ENCODE measurements at places on chromosomes 12 and 14.

DNA sequence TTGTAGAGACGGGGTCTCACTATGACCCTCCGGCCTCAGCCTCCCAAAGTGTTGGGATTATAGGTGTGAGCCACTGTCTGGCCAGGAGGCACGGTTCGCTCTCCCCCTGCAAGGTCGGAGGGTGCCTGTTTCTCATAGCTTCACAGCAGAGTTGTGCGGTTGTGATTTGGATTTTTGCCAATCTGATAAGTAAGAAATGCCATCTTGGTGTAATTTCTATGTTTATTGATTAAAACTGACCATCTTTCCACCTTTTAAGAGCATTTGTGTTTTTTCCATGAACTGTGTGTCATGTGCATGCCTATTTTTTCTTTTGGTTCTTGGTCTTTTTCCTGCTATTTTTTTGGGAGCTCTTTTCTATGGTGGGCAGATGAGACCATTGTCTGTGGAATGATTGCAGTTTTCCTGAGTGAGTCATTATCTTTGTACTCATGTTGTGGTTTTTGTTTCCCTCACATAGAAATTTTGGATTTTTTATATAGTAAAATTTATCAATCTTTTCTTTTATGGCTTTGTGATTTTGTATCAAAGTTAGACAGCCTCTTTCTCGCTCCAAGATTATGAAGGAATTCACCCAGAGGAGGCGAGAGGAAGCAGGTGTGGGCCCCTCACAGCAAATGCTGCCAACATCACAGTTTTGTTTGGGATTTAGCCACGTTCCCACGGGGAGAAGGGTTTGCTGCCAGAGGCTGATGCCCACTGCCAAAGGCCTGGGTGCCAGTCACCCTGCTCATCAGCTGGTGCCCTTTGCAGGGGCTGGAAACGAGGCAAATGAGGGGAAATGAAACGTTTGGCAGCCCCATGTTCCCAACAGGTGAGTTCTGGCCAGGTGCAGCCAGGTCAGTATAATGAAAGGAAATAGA, 47.2 kb downstream of the RFX4 start:
- no peak for DNase-seq

DNA sequence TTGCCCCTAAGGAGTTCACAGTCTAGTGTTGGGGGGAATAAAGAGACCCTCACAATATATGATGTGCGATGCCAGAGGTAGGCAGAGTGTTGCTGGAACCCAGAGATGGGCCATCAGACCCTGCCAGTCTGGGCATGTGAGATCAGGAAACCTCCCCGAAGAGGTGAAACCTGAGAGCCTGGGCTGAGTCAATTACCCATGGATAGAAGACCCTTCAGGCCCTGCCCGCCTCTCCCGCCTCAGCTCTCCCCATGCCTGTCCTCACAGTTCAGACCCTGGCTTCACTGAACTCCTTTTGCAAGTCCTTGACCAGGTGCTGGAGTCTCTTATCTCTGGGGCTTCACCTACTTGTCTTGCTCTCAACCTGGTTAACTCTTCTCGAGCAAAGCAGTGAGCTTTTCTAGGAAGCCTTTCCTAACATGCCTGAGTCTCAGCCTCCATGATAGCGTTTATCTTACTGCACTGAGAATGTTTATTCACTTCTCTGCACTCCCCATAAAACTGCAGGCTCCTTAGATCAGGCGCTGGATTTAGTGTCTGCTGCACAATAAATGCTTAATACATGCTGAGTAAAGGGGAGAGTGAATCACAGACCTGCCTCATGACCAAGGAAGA, 19.6 kb downstream of the ALDH1L2 start:
- DNase-seq = no peak

DNA sequence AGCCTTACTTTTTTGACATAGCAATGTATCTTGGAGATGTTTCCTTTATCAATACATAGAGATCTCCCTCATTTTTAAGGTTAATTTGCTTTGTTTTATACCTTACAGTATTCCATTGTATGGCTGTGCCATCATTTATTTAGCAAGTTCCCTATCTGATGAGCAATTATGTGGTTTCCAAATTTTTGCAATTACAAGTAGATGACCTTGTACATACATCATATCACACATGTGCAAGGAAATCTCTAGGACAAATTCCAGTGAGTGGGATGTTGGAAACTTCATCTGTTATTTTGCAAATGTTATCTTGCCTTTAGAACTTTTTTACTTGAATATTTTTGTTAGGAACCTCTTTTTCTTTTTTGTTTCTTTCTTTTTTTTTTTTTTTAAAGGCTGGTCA, 49.7 kb downstream of the DRAM1 start:
- no peak for DNase-seq

DNA sequence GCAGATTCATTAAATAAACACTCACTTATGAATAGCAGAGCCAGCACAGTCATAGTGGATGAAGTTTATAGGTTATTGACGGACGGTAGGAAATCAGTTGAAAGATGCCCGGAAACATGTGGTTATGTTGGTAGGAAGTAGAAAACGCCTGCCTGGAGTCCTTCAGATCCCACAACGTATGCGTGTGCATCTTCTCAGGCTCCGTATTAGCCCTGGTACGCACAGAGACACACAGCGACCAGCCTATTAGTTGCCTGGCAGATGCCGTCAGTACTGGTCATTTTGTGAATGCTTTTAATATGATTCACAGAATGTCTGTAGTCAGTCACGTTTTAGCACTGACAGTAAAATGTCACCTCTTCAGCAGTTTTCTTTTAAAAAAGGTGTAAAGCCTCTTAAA, 196.4 kb downstream of the RGS6 start:
- DNase-seq = no peak

- DNase-seq = no peak
Measured at GRCh38 chr14:38125481-38126037, 82.1 kb upstream of the SSTR1 start.

DNA sequence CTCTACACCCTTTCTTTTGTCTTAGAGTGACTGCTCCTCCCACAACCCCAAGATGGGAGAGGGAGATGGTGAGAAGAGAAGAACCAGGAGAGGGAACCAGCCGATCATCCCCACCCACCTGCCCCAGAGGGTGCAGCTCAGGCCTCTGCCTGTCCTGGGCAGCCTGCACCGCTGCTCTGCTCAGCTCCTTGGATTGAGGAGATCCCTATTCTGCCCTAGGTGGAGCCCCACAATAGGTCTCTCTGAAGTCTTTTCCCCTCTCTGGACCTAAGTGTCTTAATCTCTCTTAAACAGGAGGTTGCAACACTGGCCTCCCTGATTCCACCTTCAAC, 2.2 kb downstream of the ANKRD33 start:
- DNase-seq = no peak

GRCh38 chr14:92316937-92317336, 6.0 kb upstream of the SLC24A4 start:
- DNase-seq = no peak

- DNase-seq = no peak
Measured at GRCh38 chr12:38222011-38222410, 94.6 kb upstream of the ALG10B start.

DNA sequence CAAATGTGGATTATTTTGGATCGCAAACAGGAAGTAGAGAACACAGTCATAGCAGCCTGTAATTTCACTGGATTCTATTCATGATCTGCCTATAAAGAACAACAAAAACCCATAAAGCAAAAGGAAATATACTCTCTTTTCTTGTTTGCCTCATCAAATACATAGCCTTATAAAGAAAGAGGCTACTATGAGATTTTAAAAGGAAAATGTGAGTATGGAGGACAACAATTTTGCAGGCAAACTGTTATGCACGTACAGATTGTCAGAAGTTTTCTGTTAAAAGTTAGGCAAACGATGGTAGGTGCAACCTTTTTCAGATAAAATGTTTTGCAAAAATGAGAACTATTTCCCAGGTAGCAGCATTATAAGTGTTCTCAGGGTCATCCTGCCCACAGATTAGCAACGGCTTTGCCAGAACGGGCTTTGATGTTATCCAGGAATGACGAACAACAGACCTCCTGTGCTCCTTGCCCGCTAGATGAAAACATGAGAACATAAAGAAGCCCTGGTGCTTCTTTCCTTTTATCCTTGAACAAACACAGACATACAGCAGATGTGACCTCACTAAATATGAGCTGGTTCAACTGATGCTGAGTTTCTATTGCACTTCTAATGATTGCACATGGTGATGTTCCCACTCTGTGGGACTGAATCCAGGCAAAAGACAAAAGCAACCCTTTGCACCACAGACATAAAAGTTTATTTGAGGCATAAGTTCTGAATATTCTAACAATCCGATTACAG, 88.1 kb downstream of the ITPR2 start:
- DNase-seq = no peak

DNA sequence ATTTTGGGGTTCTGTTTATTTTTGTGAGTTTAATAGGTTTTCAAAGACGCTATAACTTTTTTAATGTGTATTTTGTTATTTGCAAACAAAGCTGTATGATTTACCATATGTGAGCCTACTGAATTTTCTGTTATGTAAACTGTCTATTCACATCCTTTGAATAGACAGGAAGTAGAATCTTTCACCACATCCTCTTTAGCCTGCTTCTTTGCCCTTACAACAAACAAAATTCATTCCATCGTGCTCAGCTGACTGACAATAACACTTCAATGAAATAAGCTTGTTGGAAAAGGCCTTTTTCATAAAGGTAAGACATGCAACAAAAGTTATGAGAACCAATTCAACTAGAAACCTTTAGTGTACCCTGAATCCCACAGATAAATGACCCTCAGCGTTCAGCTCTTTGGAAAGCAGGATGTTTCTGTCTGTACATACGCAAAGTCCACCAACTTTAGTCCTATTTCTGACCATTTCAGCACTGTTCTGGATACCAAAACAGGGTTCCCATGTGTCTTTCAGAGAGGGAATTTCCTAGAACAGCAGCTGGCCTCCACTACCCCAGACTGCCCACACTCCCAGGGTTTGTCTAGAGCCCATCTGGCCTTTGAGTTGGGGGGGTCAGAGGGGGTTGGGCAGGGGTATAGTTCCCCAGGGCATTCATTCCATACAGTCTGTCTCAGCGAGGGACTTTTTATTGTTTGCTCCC, 71.3 kb downstream of the DUSP6 start:
- no peak for DNase-seq

DNA sequence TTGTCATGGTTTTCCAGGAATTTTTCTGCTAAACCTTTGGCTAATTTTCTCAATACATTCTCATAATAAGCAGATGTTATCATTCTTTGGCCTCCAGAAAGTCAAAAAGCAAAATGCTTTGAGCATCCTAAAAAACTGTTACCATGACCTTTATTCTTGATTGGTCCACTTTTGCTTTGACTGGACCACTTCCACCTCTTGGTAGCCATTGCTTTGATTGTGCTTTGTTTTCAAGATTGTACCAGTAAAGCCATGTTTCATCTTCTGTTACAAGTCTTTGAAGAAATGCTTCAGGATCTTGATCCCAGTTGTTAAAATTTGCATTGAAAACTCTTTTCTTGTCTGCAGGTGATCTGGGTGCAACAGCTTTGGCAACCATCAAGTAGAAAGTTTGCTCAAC, 180.1 kb downstream of the DUSP6 start:
- DNase-seq = no peak

- DNase-seq = no peak
Measured at GRCh38 chr14:32564596-32564995, 235.5 kb downstream of the AKAP6 start.

- DNase-seq = no peak
Measured at GRCh38 chr14:20998674-20999366, at the start of gene SLC39A2. SLC39A2 (plus strand) TSS chr14:20999293; CDS start chr14:20999447, 154 bp downstream.

- no peak for DNase-seq
Measured at GRCh38 chr14:89479802-89480201, 62.8 kb upstream of the FOXN3 start.

- DNase-seq = no peak
Measured at GRCh38 chr14:95256002-95256775, 63.5 kb downstream of the CLMN start.

DNA sequence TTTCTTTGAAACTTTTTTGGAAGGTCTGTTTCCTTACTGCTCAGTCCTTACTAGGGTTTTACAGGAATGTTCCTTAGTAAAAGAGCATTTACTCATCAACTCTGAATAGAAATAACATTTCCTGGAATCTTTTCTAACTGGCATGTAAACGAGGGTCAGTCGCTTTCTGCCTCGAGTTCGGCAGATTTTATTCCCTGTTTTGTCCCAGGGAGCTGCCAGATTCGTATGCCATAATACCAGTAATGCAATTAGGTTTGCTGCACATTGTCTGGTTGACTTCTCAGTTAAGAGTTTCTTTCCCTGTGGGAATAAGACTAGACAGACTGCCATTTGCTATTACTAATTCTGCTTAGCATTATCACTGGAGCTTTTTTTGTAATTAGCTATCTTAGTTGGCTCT, 91.9 kb downstream of the VRK1 start:
- no peak for DNase-seq
